Activated CD4-positive, CD25-positive, alpha-beta regulatory T cell treated with anti-CD3 and anti-CD28 coated beads, Interleukin-2, amount 50 U/mL, for 72 hours (primary cell): ENCODE measurements at places on chromosomes 4 and X.

GRCh38 chr4:84574069-84574720 is 8.7 kb upstream of the CDS1 start:
- DNase-seq: no peak

DNA sequence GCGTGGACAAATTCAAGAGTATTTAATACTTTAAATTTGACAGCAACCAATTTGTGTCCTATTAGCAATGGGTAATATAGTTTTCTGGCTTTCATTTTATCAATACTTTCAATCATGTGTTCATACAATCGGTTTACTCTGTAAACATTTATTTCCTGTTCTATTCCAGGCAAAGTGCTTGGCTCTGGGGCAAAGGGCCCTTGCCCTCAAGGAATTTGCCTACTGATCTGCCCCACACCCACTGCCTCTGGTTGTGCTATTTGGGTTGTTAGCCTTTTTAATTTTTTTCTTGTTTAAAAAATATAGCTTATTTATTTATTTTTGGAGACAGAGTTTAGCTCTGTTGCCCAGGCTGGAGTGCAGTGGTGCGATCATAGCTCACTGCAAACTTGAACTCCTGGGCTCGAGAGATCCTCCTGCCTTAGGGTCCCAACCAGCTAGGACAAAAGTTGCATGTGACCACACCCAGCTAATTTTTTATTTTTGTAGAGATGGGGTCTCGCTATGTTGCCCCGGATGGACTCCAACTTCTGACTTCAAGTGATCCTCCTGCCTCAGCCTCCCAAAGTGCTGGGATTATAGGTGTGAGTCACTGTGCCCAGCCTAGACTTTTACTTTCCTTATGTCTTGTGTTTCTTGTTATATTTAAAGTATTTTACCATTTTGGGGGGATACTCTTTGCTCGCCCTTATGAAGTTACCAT is 30.7 kb upstream of the CBR4 start:
- no peak for DNase-seq

DNA sequence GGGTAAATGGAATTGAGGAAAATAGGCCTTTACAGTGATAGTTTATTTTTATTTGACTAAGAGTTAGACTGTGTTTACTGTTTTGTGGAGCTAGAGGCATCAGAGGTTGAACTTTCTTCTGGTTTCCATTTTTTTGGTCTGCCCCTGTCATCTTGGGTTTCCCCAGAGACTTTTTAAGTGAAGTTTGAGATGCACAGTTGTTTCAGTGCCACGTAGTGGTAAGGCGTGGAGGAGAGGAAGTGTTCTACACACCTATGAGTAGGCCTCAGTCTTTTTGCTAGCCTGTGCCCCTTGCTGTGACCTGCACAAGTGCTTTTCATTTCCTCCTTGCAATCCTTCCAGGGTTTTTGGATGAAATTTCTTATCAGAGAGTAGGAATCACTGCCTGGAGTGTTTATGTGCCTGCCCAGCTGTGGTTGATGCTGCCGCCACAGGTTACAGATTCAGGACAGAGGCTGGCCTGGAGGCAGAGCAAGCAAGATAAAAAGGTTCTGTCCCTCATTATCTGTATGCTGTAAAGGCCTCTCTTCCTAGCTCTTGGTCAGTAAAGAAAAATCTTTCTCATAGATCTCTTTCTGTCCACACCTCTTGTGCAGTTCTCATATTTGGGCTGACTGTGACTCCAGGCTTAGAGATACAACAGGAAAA is 12.5 kb upstream of the HSFX4 start:
- no peak for DNase-seq

DNA sequence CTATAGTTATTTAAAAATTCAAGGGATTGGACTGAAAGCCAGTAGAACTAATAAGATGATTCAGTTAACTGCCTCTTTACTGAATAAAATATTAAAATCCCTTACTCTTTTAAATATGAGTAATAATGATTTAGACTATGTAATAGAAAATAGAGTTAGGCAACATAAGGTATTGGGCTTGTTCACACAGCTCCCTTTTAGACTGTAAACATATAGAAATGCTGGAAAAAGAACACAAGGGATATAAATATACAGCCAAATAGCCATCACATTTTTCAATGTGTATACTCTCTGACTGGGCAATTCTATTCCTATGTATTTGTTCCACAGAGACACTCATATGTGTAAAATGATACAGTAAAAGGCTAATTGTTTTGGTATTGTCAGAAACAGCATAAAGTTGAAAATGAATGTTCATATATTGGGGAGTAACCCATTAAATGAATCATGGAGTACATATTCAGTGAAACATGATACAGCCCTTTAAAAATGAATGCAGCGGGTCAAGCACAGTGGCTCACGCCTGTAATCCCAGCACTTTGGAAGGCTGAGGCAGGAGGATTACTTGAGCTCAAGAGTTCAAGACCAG is 129.8 kb downstream of the TBC1D19 start:
- DNase-seq: no peak

GRCh38 chr4:186105647-186106321 is 1.3 kb downstream of the FAM149A start:
- DNase-seq: no peak

DNA sequence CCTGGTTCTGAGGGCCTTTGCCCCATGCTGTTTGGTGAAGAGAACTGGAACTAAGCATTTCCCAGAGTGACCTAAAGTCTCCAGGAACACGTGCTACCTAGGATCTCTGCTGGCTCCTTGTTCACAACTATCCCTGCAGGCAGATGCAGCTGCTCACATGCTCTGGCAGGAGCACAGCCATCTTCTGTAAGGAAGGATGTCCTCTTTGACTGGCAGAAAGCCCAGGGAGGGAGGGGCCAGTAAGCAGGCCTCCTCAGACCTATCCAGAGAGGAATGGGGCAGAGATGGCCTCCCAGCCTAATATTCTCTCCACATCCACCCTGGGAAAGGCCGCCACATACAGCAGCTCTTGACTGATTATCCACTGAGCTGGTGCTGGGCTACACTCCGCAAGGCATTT is 142.8 kb upstream of the EOLA2 start:
- no peak for DNase-seq

GRCh38 chrX:99798936-99799335 is 611.1 kb downstream of the PCDH19 start:
- no peak for DNase-seq

- no peak for DNase-seq
Measured at GRCh38 chr4:150089732-150090131, 11.5 kb downstream of the DCLK2 start.

- no peak for DNase-seq
Measured at GRCh38 chr4:74983253-74983635, 50.3 kb downstream of the PARM1 start.
